ENCODE measurements at places on chromosomes 1 and 21.

DNA sequence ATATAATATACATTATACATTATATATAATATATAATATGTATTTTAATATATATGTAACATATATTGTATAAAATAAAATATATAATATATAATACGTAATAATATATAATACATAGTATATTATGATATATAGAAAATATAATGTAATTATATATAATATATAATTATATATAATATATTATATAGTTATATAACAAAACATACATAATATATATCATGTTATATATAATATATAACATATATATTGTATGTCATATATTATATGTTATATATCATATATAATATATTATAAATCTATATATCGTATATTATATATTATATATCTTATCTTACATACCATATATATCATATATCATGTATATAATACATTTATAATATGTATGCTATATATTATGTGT lies 248.2 kb upstream of the TPTE start:
- no peak for DNase-seq

DNA sequence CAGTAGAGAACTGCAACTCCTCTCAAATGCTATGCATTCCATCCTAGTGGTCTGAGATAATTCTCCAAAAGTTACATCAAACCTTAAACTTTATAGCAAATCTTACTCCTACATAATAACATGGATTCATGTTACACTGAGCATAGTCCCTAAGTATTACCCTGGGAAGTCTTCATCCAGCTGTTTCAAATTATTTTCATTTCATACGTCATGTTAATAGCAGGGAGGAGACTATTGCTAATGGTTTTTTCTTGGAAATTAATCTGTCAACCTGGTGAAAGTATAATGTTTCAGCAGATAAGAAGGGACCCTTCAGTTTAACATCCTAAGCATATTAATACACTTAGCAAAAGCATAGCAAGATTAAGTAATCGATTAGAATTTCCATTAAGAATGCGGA lies 318.1 kb downstream of the USP25 start:
- no peak for DNase-seq

GRCh38 chr1:23625459-23625858 lies 66.1 kb upstream of the RPL11 start:
- no peak for DNase-seq

DNA sequence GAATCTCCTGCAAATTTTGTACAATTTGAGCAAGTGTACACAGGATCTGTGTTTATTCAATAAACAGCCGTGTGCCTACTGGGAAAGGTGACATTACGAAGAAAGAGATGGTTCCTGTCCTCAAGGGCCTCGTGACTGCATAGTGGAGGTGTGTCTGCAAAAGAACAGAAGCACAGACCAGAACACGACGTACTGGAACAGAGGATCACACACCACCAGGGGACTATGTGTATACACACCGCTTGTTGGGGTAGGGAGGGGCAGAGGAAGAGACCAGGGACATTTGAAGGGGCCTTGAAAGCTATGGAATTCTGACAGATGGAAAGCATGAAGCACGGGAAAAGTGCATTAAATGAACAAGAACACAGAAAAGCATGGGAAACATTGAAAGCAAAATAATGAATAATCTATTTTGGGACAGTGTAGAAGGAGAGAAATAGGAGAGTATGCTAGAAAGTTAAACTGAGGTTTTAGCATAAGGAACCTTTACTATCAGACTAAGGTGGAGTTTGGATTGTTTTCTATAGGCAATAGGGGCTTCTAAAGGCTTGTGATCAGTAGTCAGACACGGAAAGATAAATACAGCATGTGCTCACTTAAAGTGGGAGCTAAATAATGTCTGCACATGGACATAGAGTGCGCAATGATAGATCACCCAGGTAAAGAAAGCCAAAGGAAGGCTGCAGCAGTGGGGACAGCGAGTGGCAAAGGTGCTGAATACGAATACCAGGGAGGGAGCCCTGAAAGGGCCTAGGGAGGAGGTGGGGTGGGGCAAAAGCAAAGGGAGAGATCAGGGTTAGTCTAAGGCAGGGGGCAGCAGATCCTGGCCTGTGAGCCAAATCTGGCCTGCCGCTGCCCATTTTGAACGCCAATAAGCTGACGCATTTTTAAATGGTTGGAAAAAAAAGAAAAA lies 11.0 kb downstream of the JAK1 start:
- no peak for DNase-seq

GRCh38 chr1:31122101-31122735 lies 56.7 kb upstream of the PUM1 start:
- no peak for DNase-seq

DNA sequence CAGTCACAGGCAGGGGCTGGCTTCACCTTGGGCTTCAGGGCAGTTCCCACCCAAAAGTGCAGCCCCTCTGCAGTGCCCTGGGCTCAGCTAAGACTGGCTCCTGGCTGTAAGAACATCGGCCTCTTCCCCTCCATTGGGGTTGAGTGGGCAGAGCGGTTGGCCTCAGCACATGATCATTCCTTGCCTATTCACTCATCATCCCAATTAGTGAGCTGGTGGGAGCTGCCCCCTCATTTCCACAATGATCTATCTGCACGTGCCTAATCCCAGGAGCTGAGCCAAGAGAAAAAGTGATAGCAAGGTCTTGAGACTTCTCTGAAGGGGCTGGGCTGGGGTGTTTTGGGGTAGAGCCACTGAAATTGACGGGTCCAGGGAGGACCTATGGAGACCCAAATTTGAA lies 133.6 kb downstream of the SYF2 start:
- DNase-seq, result no peak

GRCh38 chr21:45383615-45384201 lies 21.3 kb upstream of the COL18A1 start:
- DNase-seq, result no peak

DNA sequence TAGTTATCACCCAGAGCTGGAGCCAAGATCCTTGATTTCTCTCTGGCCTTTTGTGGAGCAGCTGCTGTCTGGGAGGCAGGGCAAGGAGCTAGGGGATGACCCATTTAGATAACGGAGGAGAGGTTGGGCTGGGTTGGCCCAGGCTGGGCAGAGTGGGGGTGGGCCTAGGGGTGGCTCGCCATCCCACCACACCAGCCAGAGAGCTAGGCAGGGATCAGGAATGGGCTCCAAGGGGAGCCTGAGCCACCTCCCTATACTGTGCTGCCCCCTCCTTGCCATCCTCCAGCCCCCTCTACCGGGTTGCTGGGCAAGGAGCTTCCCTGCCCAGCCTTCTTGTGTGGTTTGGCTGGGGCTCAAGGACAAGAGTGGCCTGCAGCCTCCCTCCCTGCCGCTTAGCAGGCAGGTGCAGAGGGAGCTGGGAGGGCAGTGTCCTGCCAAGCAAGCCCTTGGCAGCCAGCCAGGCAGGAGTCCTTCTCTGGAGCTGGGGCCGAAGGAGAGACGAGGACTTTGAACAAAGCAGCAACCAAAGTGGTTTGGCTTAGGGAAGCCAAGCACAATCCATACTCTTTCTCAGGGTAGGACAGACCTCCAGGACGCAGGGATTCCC lies 4.1 kb downstream of the NUAK2 start:
- no peak for DNase-seq

DNA sequence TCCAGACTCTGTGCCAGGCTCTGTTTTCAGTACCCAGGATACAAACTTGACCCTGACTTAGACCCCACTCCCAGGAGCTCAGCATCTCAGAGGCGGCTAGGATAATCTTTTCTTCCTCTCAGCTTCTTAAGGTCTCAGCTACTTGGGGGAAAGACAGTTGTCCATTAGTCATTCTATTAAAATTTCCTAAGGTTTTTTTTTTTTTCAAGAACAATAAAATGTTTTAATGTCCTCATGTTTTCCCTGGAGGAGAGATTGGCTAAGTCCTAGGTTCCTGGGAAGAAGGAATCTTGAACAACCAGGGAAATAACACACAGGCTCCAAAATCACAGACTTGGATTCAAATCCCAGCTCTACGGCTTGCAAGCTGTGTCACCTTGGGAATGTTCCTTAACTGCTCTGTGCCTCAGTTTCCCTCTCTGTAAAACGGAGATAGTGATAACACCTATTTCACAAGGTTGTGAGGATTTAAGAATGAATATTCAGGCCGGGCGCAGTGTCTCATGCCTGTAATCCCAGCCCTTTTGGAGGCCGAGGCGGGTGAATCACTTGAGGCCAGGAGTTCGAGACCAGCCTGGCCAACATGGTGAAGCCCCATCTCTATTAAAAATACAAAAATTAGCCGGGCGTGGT lies 33.0 kb downstream of the CDK18 start:
- no peak for DNase-seq

DNA sequence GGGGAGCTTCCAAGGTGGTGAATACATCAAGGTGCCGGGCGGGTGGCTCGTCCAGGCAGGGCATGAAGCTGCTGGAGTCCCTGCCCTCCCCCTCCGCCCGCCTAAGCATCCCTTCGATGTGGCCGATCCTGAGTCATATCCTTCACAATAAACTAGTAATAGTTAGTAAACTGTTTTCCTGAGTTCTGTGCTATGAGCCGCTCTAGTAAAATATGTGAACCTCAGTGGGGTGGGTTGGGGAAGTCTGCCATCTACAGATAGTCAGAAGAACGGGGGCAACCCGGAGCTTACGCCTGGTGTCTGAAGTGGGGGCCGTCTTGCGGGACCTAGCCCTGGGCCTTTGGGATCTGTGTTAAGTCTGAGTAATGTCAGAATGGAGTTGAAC lies 21.6 kb downstream of the C2CD2 start:
- no peak for DNase-seq

GRCh38 chr21:25300632-25301031 lies 306.6 kb downstream of the MRPL39 start:
- DNase-seq, result no peak

GRCh38 chr21:25863031-25863430 lies 128.3 kb downstream of the GABPA start:
- no peak for DNase-seq

GRCh38 chr21:20351138-20351537 lies 647.1 kb upstream of the NCAM2 start:
- no peak for DNase-seq
